ENCODE measurements at places on chromosomes 4 and X.

- DNase-seq: no peak
These were observed 31.1 kb downstream of the RAB28 start for GRCh38 chr4:13452927-13453579.

DNA sequence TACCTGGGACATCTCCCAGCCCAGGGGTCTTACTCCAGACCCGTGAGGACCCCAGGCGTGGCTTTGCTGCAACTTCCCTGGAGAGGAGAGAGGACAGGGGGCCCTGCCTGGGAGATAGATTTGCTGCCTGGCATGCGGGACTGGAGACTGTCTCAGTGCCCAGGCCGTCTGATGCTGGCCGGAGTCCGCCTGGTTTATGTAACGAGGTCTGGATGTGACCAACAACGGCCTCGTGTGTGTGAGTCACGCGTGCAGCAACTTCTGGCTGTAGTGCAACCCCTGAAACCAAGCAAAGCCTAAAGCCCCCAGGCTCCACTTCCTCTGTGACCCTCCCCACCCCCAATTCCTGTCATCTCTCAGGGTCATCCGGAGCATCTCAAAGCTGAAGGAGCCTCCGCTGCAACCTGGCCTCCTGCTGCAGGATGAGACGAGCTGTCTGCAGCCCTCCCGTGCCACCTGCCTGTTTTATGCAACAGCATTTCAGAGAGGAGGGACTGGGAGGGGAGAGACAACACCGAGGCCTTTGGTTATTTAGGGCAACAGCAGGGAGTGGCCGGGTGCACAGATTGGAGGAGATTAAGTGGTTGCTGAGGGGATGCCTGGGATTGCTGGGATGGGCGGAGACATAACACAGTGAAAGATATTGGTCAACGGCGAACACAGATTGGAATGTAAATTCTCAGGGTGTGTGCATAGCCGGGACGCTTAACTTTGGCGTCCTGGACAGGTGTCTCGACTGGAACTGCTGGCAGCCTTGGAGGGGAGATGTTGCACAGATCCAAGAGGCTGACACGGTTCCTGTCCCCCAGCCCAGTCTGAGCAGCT, 16.0 kb downstream of the XG start:
- DNase-seq: no peak

GRCh38 chr4:55272589-55272988, 73.5 kb upstream of the SRD5A3 start:
- DNase-seq: no peak

DNA sequence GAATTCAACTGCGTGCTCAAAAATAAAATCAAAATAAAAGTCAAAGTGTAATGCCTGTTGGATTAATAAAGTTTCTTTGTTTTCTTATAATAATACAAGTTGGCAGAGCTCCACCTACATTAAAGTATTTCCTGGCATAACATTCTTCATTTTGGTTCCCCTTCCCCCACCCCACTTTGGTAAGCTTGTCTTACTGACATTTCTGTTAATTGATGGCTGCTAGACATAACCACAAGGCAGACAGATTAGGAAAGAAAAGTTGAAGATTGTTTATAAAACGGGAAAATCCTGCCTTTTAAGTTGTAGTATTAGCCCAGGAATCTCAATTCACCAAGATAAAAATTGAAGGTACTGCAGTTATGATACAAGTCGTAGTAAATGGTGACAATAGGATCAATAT, 246.5 kb upstream of the RPS6KA3 start:
- DNase-seq: no peak

- no peak for DNase-seq
These were observed 26.2 kb upstream of the FREM3 start for GRCh38 chr4:143726714-143727113.

- no peak for DNase-seq
These were observed 269.7 kb downstream of the GPC3 start for GRCh38 chrX:133715715-133716114.

DNA sequence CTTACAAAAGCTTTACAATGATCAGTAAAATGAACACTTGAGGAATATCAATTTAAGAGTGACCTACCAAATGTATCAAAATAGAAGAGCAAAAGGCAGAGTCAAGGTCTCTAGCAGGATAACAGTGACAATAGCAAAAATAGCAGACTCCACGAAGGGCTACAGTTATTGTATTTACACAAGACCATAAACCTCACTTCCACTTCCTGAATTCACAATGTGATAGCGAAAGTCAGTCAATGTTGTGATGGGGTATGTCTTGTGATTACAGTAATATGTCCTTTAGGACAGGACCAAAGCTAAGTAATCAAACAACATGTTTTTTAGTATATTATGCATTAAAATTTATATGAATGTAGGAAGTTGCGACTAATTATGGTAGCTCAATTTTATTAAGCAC, 139.6 kb downstream of the IQCM start:
- no peak for DNase-seq

- DNase-seq: no peak
These were observed 483.6 kb downstream of the SH2D1A start for GRCh38 chrX:124829930-124830329.

Data from NCI-H1694 (cell line).